ENCODE measurements at places on chromosomes 3 and 15.

- DNase-seq: no peak
Observed at GRCh38 chr15:79030470-79030869, 60.1 kb downstream of the RASGRF1 start.

- DNase-seq: no peak
Observed at GRCh38 chr3:8559351-8559750, 57.7 kb downstream of the LMCD1 start.

GRCh38 chr15:38721568-38721945 is 156.9 kb upstream of the RASGRP1 start:
- DNase-seq: peak; percentile 16

- DNase-seq: peak; percentile 31
Observed at GRCh38 chr3:160016972-160017371, 28.3 kb downstream of the IL12A start.

DNA sequence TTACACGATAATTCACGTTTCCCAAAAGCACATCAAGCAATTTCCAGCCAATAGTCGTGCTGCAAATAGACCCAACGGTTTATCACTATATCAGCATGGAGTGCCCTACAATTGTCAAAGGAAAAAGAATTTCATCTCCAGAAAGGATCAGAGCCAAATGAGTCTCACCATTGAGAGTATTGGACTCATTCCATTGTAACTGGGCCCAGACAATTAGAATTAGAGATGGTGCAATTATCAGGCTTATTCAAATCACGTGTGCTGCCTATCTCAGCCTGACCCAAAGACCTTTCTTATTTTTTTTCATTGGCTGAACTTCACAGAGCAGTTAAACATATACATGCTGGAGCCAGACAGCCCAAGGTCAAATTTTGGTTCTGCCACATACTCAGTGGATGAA is 87.0 kb upstream of the LRTM1 start:
- no peak for DNase-seq

GRCh38 chr15:88609344-88610090 is 11.6 kb upstream of the AEN start:
- DNase-seq: no peak

DNA sequence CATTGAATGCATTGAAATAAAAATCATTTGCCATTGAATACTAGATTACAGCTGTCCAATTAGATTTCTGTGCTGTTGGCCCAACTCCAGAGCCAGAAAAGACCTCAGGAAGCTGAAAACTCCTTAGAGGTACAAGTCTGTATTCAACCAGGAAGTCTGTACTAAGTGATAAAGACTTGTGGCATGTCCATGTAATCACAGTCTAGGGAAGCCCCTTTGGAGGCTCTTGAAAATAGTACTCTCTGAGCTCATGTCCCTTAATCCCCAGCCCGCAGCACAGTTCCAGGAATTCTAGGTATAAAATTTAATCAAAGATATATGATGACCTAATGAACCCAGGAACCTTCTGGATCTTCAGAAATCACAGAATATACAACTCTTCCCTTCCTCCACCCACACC is 279.4 kb downstream of the RSL24D1 start:
- DNase-seq: no peak

GRCh38 chr3:188365184-188365583 is 211.2 kb downstream of the LPP start:
- DNase-seq: no peak

DNA sequence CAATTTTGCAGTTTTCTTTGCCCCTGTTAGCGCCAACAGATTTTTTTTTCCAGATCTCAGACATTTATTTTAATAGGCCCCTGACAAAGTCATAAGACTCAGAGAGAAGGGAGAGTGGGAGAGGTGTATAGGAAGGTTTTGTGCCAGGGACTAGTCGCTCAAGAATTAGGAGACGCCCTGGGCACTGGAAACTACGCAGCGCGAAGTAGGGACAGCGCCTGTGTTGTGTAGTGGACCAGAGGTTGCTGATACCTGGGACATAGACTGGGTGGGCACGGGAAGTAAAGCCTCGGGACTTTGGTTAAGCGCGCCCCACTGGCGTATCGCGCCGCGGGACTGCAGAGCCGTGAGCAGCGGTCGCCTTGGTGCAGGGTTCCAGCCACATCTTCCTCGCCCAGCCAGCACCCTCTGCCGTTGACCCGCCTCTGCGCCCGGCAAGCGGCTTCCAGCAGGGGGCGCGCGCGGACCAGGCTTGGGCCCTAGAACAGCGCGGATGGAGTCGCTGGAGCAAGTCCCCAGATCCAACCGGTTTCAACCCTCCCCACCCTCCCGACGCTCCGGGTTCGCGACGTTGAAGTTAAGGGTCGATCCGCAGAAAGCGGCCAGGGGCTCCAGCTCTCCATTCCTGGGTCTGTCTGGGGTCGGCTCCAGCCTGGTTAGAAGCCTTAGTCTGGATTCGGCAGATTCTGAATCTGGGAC is 3.0 kb upstream of the ISLR2 start:
- peak; percentile 85 for DNase-seq

GRCh38 chr15:58484791-58485600 is 53.2 kb downstream of the LIPC start:
- no peak for DNase-seq

DNA sequence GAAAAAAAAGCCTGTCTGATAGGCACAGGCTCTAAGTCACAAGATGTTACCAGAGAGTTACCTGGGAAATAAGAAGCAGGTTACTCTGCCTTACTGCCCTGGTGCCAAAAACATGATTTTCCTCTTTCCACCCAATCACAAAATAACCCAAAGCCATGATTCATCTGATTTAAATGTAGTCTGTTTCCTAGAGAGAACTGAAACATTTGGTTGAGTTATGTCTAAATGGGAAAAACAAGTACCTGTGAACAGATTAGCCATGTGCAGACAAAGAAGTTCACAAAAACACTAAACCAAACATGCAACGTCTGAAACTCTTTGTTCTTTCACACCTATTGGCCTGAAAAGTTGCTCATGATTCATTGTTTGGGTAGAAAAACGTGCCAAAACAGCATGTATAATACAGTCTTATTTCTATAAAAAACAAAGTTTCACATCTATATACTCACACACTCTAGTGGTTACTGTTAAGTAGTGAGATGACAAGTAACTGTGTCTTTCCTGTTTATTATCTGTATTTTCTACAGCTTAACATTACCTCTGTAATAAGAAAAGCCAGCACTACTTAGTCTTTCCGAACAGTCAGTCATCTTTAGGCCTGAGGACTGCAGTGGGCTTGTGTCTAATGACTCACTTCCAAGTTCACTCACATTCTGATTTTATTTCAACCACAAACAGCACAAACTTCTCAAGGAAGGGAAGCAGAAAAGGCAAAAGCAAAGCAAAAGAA is 30.2 kb downstream of the FAM174B start:
- peak; percentile 68 for DNase-seq

GRCh38 chr3:186307594-186308221 is 54.3 kb downstream of the DGKG start:
- peak; percentile 75 for DNase-seq

- DNase-seq: no peak
Observed at GRCh38 chr3:149917124-149917667, 53.5 kb downstream of the PFN2 start.

DNA sequence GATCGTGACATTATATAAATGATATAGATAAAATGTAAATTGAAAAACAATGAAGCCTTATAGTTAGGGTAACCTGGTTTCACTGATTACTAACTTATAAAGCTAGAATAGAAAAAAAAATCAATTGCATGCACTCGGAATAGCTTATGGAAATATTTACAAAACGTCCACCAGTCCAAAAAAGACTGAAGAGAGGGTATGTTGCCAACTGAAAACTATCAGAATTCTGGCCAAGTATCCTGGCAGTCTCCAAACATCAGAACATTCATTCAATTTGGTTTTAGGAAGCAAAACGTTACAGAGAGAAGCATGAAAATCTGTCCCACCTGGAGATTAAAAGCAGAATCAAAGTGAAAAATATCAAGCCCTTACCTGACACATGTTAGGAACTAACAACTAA is 892.4 kb downstream of the ROBO1 start:
- no peak for DNase-seq

DNA sequence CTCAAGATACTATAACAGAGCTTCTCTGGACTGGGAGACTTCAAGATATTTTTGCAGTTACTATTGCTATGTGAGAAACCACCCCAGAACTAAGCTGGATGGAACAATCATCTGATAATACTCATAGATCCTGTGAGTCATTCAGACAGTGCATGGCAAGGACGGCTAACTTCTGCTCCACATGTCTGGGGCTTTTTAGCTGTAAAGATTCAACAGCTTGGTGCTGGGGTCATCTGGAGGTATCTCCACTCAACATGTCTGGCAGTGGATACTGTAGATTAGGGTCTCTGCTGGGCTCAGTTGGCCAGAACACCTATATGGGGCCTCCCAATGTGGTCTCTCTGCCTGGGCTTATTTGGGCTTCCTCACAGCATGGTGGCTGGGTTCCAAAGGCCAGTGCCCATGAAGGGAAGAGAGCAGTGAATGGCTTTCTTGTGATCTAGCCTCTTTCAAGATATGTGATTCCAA is 117.3 kb upstream of the SLC7A14 start:
- peak; percentile 76 for DNase-seq

DNA sequence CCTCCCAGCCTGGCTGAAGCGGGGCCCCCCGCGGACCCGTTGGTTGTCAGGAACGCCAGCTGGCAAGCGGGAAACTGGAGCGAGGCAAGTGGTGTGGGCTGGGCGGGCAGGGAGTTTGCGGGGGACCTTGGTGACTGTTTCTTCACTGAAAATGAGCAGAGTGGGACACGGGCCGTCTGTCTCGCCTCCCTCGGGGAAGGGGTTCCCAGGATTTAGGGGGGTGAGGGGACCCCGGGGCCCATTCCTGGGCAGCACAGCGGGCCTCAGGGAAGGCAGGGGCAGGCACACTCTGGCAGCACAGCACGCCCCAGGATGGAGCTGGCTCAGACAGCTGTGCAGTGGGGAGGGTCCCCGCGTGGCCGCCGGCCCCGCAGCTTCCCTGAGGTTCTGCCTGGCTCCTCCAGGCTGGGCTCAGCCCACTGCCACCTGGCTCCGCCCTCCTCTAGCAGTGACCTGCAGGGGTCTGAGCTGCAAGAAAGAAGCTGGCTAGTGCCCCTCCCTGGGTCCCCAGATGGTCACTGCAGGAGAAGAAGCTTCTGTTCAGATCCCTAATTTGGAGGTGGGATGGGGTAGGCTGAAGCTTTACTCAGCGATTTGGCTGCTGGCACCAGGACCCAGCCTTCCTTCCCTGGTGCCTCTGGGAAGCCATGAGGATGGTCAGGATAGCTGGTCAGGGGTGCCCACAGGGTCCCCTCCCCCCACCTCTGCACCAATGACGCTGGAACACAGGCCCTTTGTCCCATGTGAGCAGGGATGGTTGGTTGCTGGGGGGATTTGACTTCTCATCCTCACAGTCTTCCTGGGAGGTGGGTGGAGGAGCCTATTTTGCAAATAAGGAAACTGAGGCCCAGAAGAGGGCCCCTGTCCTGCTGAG is 90.4 kb downstream of the TBC1D2B start:
- no peak for DNase-seq

GRCh38 chr15:44023176-44023575 is 171.9 kb downstream of the FRMD5 start:
- peak; percentile 65 for DNase-seq

DNA sequence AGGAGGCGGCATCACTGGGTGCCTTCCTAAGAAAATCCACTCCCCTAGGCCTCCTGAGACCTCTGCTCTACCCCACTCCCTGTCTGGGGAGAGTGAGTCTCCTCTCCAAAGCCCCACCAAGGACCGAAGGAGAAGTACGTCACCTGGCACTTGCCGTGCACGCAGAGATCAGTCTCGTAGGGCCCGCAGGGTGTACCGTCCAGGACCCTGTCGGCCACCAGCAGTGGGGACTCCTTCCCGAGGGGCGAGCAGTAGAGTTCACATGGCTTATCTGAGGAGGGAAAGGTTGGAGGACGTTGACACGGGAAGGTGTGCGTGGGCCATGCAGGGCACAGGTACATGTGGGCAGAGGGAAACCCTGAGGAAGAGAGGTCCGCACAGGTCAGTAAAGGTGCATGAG is 232.9 kb downstream of the ADAMTS17 start:
- no peak for DNase-seq

DNA sequence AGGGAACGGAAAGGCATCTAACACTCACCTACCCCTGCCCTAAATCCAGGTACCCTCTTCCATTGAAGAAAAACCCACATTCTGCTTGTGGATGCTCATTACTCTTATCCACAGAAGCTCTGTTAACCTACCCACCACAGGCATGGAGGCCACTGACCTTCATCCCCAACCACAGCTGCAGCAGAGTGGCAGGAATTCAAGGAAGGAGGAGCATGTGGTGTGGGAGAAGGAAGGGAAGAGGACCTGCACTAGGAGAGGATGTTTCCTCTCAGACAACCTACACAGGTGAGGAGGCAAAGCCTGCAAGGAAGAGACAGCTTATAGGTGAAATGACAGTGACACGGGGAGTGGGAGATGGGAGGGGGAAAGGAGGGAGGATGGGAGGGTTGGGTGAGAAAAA is 192.5 kb upstream of the TSC22D2 start:
- DNase-seq: no peak

- peak; percentile 66 for DNase-seq
Observed at GRCh38 chr15:70156671-70157271, 59.1 kb upstream of the TLE3 start.

DNA sequence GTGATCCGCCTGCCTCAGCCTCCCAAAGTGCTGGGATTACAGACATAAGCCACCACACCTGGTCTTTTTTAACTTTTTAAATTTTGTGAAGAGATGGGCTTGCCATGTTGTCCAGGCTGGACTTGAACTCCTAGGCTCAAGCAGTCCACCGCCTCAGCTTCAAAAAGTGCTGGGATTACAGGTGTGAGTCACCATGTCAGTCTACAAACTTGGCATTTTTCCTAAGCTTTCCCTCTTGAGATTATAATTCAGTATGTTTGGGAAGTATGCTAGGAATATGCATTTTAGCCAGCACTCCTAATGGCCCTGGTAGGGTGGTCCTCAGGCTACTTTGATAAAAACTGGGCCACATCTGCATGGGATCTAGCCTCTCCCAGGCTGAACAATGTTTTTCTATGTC is 4.4 kb downstream of the WDR73 start:
- peak; percentile 35 for DNase-seq

GRCh38 chr3:43915546-43915945 is 224.8 kb downstream of the ABHD5 start:
- no peak for DNase-seq

GRCh38 chr3:73783811-73784210 is 159.1 kb upstream of the PDZRN3 start:
- DNase-seq: no peak

DNA sequence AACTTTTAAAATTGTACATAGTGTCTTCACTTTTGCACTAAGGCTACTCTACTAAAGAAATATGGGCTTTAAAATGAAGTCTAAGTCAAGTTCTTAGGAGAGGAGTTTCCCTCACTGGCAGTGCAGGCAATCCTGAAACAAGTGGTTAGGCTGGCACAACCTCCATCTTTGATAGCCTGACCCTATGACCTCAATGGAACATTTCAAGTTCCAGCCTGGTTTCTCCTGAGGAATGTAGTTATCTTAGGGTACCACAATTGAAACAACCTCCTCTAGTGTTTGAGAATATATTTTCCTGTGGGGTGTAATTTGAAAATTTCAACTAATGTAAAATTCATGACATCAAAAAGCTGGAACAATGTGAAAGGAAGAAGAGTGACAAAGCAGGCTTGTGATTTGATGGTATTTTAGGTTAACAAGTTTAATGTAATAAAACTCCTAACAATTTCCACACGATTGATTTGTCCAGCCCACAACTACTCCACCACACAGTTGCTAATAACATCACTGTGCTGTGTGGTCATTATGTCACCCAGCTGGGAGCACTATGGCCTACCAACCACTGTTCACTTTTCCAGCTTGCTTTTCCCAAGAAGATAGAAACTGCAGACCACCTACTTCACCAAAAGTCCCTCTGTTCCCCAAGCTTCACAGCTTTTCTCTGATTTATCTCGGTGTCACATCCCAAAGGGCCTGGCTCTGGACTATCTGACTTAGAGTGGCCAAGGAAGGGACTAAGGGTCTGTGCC is 1.8 kb downstream of the WWTR1 start:
- DNase-seq: no peak

- peak; percentile 35 for DNase-seq
Observed at GRCh38 chr15:64865998-64866520, 24.3 kb downstream of the PLEKHO2 start.

Data from fibroblast of pulmonary artery (primary cell).